ENCODE measurements at places on chromosomes 1 and 21. TPM values are rescaled to one million over a fixed set of nuclear protein-coding genes. Genes with fewer than 3 reads are reported as not detected.

GRCh38 chr21:35850029-35850428 is 210.3 kb downstream of the SETD4 start:
- H3K27me3 ChIP-seq, result no peaks in the 10 kb centered on the region
- DNase-seq, result no peak
- H3K27ac ChIP-seq, result no peak overlapping the region
- H3K4me1 ChIP-seq, result no peaks in the 10 kb centered on the region

- peak overlapping the region; percentile 32 for H3K27ac ChIP-seq
- no peak overlapping the region for H3K4me3 ChIP-seq
- H3K36me3 ChIP-seq, result no peaks in the 10 kb centered on the region
- H3K4me1 ChIP-seq, result peaks cover 3% of the 10 kb centered on the region
- DNase-seq, result no peak
Observed at GRCh38 chr1:15950302-15950701, 25.6 kb downstream of the ZBTB17 start.

DNA sequence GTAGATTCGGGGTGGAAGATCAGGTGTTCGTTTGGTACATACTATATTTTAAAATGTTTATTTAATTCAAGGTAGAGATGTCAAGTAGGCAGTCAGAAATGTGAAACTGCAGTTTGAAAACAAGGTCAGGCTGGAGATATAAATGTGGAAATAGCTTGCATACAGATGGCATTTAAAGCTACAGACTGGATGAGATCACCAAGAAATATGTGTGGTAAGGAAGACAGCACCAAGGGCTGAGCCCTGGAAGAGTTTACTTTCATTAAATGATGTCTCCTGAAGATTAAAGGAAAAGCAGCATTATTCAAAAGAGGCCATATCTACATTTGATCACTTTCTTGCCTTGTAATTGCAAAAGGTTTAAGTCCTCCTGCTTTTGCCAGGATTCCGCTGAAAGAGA is 271.3 kb downstream of the PTBP2 start:
- no peak overlapping the region for H3K4me3 ChIP-seq
- no peaks in the 10 kb centered on the region for H3K27me3 ChIP-seq
- no peak for DNase-seq
- no peak overlapping the region for H3K27ac ChIP-seq
- H3K4me1 ChIP-seq, result no peaks in the 10 kb centered on the region

- H3K4me3 ChIP-seq, result no peak overlapping the region
- no peak overlapping the region for H3K27ac ChIP-seq
- peak; percentile 63 for DNase-seq
Observed at GRCh38 chr1:19869929-19870328, 12.3 kb upstream of the OTUD3 start.

- no peak overlapping the region for H3K4me3 ChIP-seq
- no peaks in the 10 kb centered on the region for H3K36me3 ChIP-seq
- DNase-seq, result no peak
- H3K4me1 ChIP-seq, result peaks cover 28% of the 10 kb centered on the region
Observed at GRCh38 chr1:53087332-53088285, 25.6 kb downstream of the PODN start.

- no peaks in the 10 kb centered on the region for H3K27me3 ChIP-seq
- H3K27ac ChIP-seq, result no peak overlapping the region
- no peaks in the 10 kb centered on the region for H3K36me3 ChIP-seq
- no peak overlapping the region for H3K4me3 ChIP-seq
Observed at GRCh38 chr1:24114753-24115152, 2.8 kb upstream of the MYOM3 start.

DNA sequence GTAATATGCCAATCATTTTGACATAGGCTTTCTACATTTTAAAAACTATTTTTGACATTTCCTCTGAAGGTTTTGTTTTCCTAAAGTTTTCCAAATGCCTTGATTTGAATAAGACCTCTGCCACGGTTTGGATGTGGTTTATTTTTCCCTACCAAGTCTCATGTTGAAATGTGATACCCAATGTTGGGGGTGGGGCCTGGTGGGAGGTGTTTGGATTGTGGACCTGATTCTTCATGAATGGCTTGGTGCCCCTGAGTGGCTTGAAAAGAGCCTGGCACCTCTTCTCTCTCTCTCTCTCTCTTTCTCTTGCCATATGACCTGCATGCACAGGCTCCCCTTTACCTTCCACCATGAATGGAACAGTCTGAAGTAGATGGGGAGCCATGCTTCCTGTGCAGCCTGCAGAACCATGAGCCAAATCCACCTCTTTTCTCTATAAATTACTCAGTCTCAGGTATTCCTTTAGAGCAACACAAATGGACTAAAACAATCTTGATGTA is 14.8 kb downstream of the MMEL1 start:
- no peaks in the 10 kb centered on the region for H3K27me3 ChIP-seq
- H3K36me3 ChIP-seq, result no peaks in the 10 kb centered on the region
- no peak overlapping the region for H3K4me3 ChIP-seq
- no peak for DNase-seq
- no peaks in the 10 kb centered on the region for H3K4me1 ChIP-seq

GRCh38 chr1:228873709-228874108 is 138.4 kb downstream of the RHOU start:
- no peaks in the 10 kb centered on the region for H3K27me3 ChIP-seq
- no peaks in the 10 kb centered on the region for H3K4me1 ChIP-seq
- H3K27ac ChIP-seq, result no peak overlapping the region
- no peak for DNase-seq
- H3K36me3 ChIP-seq, result no peaks in the 10 kb centered on the region

- no peaks in the 10 kb centered on the region for H3K27me3 ChIP-seq
- peak overlapping the region; percentile 4 for H3K27ac ChIP-seq
- H3K4me3 ChIP-seq, result no peak overlapping the region
- DNase-seq, result peak; percentile 41
Observed at GRCh38 chr1:24893431-24893830, 36.6 kb downstream of the RUNX3 start.

DNA sequence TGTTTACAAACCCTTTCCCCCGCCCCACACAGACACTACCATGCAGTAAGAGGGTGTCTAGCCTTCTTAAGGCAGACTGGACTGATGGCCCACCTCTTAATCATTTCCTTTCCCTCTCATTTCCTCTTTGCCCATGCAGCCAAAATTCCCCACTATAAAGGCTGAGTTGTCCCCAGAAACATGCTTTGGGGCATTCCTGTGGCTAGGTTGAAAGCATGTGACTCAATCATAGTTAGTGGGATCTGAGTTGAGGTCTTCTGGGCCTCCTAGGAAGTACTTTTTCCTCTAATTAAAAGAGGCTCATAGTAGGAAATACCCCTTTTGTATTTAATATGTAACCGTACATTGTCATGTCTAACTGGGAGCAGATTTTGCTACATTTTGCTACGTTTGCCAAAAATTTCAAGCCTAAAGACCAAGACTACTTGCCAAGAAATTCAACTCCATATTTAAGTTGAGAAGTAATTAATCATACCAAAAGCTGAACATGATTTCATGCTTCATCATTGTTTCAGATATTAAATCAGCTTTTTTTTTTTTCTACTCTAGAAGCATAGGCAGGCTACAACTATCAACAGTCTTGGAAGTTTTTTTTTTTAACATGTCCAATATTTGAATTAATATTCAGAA is 174.7 kb downstream of the ADGRL4 start:
- H3K27me3 ChIP-seq, result no peaks in the 10 kb centered on the region
- H3K27ac ChIP-seq, result no peak overlapping the region
- H3K4me1 ChIP-seq, result no peaks in the 10 kb centered on the region
- H3K4me3 ChIP-seq, result no peak overlapping the region

DNA sequence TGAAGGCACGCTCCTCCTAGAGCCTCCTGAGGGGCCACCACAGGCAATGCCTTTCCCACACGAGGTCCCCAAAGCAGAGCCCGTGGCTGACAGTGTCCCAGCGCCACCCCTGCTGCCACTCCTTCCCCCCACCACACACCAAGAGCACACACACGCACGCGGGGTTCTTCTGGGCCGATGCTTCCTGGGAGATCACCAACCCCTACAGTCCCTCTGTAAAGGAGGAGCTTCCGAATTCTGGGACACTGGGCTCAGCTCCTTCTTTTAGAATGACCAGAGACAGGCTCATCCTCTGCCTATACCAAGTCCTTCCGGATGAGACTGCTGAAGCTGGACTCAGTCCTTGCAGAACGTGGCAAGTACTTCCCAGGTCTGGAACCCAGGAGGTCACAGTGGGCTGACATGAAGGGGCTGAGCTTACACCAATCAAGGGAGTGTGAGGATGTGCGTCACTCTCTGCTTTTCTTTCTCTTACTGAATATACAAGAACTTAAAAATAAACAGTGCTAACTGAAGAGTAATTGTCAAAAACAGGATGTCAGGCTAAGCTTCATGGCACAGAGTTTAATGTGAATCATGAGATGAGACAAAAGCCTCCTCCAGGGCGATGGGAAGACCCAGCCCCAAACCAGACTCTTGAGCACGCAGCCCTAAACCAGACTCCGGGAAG is 12.7 kb downstream of the SSU72 start:
- H3K4me3 ChIP-seq, result no peak overlapping the region
- no peak for DNase-seq
- no peaks in the 10 kb centered on the region for H3K4me1 ChIP-seq
- peaks cover 17% of the 10 kb centered on the region for H3K36me3 ChIP-seq

The ADCY10 gene
- 1.1 TPM for polyA plus RNA-seq

The ZDHHC18 gene
- 15.7 TPM for polyA plus RNA-seq

The LCE2B gene
- not detected for polyA plus RNA-seq

The ADGRL4 gene
- 5.8 TPM for polyA plus RNA-seq

Measured in small intestine (tissue), 16 donors.